ENCODE measurements at places on chromosomes 1 and 21.

- no peak for DNase-seq
Observed at GRCh38 chr21:41783476-41784180, 16.8 kb upstream of the RIPK4 start.

GRCh38 chr1:77333501-77333900, 51.7 kb downstream of the AK5 start:
- DNase-seq = no peak

- DNase-seq = no peak
Observed at GRCh38 chr1:192889082-192889481, 80.2 kb downstream of the RGS2 start.

GRCh38 chr1:44072821-44073220, 41.6 kb upstream of the SLC6A9 start:
- DNase-seq = no peak

DNA sequence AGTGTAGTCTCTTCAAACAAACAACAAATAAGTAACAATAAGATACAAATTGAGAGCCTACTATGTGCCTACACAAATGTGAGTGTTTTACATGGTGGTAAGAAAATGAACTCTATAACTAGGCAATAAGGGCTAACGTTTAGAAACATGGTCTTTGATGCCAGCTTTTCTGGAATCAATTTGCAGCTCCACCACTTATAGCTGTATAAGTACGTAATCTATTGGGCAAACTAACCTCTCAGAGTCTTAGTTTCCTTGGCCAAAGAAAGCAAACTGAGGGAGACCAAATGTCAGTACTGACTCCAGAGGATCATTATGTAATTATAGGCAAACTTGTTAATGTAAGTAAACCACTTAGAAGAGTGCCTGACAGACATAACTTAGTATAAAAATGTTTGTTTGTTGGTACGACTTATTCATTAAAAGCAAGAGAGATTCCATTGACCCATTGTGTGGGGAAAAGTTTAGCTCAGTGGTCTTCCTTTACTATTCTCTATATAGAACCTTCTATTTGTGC, 59.7 kb downstream of the LBR start:
- DNase-seq = no peak

- DNase-seq = no peak
Observed at GRCh38 chr1:175034775-175035174, 11.6 kb upstream of the MRPS14 start.

DNA sequence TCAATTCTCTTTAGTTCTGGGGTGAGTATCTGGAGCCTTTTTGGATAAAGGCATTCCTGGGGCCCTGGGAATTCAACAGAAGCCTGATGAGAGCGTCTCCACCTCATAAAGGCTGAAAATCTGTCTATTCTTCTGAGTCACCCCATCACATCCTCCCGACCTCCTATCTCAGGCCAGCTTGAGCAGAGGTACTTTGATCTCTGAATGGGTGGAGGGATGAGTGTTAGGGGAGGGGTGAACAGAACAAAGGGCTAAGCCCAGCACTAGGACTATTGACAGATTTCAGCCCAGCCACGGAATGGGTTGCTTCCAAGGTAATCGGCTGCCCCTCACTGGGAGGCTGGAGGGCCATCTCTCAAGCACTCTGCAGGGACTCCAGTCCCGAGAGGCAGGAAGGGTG, 2.5 kb upstream of the MYBPH start:
- DNase-seq = no peak

DNA sequence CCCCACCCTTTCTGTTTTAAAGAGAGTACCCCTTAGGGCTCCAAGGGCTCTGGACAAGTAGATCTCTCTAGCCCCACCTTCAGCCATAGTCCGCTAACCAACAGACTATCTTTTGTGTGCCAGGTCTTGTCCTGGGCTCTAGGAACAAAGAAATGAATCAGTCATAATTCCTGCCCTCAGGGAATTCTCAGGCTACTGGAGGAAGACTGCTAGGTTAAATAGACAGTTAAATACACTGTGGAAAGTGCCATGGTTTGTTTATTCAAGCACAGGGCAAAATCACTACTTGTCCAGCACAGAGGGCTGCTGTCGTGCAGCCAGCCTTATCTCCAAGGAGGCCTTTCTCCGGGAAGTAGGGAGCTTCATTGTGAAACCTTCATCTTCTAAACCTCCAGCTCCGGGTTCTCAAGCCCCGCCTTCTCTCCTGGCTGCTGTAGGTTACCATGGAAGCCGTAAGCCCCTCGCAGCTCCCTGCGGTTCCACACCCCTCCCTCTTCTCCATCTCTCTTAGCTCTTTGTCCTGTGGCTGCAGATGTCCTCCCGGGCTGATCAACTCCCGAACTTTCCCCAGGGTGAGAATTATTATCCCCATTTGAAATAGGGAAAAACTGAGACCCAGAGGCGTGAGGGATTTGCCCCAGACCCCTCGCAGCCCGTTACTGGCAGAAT, 29.8 kb downstream of the SHISAL2A start:
- DNase-seq = no peak

DNA sequence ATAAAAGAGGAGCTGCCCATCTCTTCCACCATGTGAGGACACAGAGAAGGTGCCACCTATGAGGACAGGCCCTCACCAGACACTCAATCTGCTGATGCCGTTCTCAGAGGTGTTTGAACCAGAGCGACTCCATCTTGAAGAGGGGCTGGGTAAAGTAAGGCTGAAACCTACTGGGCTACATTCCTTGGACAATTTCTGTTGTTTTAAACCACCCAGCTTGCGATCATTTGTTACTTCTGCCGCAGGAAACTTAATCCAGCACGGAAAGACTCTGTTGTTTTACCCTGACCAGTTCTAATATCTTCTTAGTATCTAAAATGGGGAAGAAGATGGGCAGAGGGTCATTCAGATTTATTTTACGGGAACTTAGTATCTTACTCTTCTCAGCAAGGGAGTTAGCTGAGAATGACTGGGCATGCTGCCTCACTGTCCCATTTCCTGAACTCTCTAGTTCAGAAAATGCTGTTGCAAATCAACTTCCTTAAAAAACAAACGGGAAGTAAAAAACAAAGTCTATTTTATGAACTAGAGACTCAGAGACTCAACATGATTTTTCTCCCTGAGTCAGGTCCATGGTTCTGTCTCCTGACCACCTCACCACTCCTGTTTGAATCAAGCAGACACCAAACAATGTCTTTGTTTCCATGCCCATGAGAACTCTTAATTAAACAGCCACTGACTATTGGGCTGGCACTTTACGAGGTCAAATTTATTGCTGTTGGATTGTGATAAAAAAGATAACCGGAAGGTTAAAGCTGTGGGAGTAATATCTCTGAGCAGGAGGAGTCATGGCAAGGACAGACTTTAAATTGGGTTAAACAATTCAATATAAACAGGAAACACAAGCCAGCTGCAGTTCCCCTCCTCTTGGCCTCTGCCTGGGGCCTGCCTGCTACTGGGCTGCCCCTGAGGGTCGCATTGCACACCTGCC, 23.8 kb upstream of the IFNAR1 start:
- DNase-seq = no peak

- no peak for DNase-seq
Observed at GRCh38 chr21:38244407-38244787, 12.4 kb upstream of the KCNJ15 start.

DNA sequence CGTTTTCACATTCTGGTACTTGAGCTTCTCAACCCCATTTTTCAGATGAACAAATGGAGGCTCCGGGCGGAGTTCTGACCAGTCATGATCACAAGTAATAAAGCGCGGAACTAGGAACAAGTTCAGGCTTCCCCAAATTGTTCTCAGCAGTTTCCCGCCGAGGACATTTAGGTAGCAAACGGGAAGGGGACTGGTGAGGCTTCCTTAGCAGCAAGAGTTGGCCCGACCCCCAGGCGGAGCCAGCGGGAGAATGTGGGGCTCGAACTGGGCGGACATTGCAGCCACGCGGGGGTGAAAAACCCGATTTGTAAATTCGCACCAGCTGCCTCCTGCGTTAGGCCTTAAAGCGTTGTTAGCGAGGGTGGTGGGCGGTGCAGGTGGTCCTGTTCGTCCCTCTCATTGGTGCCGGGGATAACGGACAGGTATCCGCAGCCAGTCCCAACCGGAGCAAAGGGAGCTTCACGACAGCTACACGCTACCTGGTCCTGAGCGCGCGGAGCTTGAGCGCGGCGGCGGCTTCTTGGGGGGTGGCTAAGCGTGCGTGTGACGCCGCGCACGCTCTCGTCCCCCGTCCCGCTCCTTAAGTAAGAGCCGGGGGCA, 15.3 kb downstream of the SEMA6C start:
- peak; percentile 58 for DNase-seq

DNA sequence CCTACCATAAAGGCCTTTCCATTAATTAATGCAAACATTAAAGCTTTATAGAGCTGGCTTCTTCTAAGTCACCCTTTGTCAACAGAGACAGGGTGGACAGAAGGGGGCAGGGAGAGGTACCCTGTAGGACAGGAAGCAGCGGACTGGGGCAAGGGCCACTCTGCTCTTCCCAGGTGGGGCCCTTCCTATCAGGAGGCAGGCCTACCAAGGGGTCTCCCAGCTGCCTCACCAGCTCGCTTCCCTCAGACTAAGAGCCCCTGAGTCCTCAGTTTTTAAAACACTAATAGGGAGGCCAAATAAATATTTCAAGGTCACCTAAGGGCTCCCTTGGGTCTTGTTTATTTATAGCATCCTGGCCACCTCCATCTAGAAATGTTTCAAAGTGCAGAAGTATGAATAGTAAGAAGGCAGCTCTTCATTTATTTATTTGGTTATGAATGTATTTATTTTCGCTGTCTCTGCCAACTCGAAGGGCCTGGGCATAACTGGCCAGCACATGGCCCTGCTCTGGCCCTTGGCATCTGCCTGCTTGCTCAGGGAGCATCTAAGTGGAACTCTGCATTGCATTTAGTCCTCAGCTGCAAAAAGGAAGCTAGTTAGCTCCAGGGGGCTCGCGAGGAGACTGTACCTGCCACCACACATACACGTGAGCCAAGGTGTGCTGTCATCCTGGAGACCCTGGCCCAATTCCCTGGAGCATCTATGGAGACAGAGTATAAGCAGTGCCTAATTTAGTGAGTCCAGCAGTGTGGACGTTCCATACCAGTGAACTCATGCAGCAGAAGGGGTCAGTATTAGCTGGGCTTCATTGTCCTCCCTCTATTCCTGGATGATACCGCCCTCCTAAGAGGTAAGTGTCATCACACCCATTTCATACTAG, 395.1 kb upstream of the VAMP3 start:
- DNase-seq = no peak

GRCh38 chr1:226181996-226182714, 4.4 kb downstream of the ACBD3 start:
- DNase-seq = peak; percentile 12

DNA sequence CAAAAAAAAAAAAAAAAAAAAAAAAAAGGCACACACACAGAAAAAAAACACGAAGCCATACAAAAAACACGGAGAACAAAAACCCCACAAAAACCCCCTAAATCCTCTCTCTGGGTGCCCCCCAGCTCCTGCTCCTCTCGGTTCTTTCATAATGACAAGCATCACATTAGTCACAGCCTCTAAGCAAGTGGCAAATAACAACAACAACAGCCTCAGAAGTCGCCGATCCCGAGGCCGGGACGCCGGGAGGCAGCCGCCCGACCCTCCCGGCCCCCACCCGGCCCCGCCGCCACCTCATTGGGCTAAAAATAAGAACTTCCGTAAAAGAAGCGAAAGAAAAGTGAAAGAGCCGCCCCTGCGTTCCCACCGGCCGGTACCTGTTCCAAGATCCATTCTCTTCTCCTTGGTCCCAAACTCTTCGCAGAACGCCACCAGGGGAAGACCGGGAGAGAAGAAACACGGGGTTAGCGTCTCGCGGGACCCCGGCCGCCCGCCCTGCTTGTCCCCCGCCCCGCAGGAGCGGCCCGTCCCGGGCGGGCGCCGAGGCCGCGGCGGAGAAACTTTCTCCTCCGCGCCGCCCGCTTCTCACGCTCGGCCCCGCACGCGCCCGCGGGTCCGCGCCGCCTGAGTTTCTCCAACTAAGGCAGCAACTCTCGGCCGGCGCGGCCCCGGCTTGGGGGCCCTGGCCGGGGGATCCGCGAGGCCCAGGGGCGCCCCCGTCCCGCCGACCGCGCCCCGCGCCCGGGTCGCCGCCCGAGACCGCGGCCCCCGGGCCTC, 102.8 kb downstream of the CASZ1 start:
- DNase-seq = peak; percentile 56

DNA sequence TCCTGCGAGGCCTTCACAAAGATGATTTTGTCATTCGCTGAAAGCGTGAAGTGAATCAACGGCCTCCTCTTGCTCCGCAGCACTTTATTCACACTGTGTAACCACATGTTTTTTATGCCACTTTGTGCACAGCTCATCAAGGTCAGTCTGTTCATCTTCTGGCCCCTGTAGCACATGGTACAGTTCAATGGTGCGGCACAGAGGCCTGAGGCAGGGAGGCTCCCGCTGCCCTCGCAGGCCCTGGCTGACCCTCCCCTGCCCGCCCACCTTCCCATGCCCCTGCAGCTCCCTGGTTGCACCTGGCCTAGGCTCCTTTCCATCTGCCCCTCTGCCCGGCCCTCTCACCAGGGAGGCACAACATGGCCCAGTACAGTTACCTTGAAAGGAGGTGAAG, 87.5 kb downstream of the CD247 start:
- no peak for DNase-seq

GRCh38 chr1:186772228-186772627, 56.5 kb upstream of the PLA2G4A start:
- no peak for DNase-seq

DNA sequence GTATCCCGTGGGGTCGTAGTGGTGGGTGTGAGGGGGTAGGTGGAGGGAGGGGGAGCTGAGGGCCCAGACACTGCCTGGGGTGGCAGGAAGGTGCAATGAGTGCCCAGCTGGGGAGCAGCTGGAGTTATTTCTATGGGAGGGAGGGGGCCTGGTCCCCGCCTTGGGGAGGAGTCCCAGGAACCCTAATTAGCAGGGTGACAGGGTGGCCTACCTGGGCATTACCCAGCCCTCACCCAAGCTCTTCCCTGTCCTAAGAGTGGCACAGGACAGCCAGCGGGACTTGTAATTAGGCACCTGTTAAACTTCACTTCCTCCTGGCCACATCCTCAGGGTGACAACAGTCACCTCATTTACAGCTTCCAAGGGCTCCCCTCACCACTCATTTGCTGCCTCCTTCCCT, at the start of gene VSIG8:
TSS of gene VSIG8 (minus strand) at position 101 of the 400 bp plus-strand sequence. CDS start 136 bp downstream, outside the sequence.
- DNase-seq = no peak

- DNase-seq = no peak
Observed at GRCh38 chr1:187010571-187011309, 182.0 kb downstream of the PLA2G4A start.

GRCh38 chr1:39331647-39332046, 127.2 kb downstream of the MACF1 start:
- DNase-seq = no peak

- no peak for DNase-seq
Observed at GRCh38 chr1:65036570-65037051, 70.3 kb upstream of the JAK1 start.

DNA sequence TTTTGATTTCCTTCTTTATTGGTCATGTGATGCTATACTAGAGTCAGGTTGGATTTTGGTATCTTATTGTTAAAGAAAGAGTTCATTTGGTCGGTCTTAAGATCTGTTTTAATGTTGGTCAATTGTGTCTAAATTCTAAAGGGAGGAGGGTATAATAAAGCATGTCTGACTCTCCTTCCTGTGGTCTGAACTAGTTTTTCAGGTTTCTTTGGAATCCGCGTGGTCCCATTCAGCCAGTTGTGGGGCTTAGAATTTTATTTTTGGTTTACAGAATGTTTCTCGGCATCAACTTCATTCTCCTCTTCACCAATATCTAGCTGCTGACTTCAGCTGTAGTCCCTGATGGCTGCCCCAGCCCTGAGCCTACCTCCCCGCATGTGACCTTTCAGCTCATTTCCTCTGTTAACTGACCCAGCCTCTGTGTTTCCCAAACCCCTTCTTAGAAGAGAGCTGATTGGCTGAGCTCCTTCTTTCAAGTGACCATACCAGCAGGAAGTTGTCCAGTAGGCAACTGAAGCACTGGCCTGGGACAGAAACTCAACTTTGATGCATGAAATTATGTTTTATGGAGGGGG, 8.7 kb upstream of the MYOC start:
- DNase-seq = no peak
